ENCODE measurements at places on chromosomes 12 and 14.

DNA sequence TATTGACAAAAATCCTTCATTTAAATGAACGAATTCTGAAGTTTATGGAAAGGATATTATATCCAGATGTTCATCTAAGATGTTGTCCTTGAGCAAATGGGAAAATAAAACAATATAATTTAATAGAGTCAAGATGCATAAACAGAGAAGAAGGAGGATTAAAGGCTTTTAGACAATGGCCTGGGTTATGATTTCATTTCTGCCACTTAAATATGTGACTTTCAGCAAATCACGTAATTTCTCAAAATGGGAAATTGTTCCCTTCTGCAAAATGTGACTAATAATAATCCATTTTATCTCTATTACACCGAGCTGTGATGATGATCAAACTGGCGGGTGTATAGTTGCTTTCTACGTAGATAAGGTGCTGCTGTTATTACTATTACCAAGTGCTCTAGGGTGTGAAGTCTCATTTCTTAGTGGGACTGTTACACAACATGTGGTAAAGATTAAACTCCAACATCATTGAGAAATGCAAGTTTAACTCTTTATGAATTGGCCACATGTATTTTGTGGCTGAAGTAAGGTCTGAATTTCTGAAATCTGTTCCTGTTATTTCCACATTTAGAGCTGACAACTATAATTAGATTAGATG lies 157.0 kb downstream of the MYRFL start:
- DNase-seq, result no peak

DNA sequence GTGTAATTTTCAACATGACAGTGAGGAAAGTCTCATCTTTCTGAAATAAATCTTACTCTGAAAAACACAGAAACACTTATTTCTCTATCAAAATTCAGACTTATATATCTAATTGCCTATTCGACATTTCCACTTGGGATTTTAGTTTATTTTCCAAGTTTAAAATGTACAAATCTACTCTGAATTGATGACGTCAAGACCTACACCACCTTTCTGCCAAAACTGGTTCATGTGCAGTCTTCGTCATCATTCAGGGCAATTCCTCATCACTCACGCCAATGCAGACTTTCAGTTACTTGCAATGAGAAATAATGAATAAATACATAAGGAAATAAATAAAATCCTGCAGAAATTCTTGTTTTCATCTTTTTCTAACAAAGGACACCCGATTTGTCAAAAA lies 843.8 kb downstream of the C12orf50 start:
- DNase-seq, result no peak

- peak; percentile 100 for DNase-seq
These were observed at the start of gene C14orf119 for GRCh38 chr14:23095196-23096108. Gene C14orf119 (plus strand): TSS chr14:23095505. CDS start chr14:23097659, 2,154 bp downstream.

DNA sequence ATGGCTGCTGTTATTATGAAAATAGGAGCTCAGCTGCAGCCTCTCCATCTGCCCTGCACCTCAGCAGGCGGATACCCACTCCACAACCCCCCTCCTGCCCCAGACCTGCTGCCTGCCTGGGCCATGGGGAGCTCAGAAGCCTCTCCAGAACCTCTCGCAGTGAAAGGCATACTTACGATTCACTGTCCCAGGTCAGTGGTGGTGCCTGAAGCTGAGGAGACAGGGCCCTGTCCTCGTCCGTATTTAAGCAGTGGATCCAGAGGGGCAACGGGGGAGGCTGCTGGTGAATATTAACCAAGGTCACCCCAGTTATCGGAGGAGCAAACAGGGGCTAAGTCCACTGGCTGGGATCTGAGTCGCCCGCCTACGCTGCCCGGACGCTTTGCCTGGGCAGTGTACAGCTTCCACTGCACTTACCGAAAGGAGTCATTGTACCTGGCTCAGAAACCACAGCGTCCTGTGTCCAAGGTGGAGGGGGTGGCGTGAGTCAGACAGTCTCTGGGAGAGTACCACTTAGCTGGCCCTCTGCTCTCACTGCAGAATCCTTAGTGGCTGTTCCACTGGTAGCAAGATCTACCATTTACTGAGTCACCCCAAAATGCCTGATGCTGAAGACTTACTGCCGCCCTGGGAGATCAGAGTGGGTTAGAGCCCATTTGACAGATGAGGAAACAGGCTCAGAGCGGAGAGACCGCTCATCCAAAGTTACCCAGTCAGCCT lies at the start of gene SERPINA1:
Gene SERPINA1, minus strand, starts transcription at position 219 of the 720 bp plus-strand sequence. CDS start 5,365 bp downstream, outside the sequence.
- no peak for DNase-seq

- no peak for DNase-seq
These were observed 26.8 kb upstream of the PEX5 start for GRCh38 chr12:7162691-7163114.
